ENCODE measurements at places on chromosomes 6 and 20.

DNA sequence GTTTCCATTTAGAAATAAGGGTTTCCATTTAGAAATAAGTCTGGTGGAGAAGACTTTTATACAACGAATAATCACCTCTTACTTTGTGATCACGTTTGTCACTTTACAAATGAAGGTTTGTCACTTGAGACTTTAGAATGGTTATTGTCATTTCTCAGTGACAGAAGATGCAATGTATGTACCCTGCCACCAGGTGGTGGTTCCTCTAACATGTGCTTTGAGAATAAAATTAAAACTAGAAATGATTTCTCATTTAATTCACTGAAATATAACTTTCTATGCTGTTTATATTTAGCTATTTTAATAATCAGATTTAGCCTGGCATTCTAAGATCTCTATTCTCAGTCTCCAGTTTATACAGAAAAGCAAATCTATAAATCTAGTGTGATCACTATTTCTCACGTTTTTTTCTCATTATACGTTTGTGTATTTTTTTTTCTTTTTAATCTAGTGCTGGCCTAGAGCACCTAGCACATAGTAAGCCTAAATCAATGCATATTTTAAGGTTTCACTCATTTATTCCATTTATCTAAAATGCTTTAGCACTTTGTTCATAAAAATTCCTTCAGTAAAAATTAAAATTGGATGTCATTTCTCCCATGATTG is 57.4 kb upstream of the TFAP2D start:
- peak; percentile 12 for DNase-seq

DNA sequence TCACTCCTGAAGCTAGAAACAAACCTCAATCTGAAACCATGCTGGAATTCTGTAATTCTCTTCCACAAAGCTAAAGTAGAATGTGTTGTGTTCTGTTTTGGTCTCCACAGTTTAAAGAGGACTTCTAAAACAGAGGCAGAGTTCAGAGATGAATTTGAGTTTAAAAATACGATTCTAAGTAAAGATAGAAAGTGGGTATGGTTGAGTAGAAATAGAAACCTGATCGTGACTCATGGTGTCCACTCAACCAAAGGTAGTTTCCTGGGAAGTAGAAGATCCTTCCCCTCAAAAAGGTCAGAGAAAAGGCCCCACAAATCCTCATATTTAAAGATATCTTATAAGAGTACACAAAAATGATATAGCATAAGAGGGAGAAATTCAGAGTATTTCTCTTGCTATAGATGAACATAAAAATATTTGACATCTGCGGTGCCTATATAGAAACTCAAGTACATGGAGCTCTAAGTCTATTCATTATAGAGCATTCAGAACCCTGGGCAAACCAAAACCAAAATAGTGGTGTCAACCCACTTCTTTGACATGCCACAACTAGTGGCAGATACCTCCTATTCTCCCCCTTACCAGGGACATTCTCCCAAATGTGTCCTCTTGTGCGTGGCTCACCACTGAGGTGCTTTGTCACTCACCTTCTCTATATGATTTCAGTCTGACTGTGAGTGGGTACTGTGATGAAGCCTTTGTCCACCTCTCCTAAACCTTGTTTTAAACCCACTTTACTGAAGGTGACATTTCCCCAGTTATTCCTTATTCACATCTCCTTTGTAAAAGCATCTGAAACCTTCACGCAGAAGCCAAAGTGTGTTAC is 84.5 kb downstream of the PLCB1 start:
- DNase-seq: no peak

DNA sequence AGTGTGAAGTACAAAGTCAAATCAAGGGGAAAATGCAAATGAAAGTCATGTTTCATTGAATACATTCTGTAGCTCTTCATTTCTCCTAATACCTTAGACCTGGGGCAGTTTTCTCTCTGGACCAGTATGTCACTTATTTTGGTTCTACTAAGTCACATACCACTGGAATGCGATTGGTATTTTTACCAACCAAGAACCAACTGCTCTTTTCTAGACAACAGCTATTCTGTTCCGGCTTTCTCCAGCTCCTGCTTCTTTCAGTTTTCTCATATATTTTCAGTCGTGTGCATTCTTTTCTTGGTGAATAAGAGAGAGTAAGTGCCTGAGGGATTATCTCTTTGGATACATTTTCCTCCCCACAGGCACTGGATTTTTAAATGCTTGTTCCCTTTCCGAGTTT is 39.2 kb upstream of the SPACA1 start:
- DNase-seq: no peak

DNA sequence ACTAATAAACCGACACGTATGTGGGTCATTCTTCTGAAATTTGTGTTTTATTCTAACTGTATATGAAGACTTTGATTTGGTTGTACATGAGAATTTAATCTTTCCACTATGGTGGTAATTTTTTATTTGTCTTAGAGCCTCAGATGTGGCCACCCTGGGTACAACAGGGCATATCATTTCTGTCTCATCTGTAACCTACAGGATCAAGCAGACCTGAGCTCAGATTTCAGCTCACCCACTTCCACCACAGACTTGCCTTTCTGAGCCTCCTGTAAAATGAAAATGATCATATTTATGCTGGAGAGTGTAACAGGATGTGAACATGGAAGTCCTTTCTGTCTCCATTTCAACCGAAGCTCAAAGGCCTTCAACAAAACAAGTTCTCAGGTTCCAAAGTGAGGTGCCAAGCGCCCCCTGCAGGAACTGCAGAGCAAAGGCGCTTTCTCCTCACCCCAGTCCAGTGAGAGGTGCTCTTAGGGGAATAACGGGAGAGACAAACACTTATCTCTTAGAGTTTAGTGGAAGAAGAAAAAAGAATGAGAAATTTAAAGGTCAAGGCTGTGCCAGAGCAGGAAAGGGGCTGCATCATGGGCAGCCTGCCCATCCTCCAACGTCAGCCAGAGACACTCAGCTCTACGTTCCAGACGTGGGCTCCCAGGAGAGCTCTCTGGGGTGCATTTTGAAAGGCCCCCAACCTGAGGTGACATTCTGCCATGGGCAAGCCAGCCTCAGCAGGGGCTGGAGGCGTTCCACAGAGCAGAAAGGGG is 23.0 kb upstream of the CD24 start:
- DNase-seq: peak; percentile 66

- no peak for DNase-seq
Measured at GRCh38 chr20:15623215-15623614, 950.0 kb downstream of the KIF16B start.

DNA sequence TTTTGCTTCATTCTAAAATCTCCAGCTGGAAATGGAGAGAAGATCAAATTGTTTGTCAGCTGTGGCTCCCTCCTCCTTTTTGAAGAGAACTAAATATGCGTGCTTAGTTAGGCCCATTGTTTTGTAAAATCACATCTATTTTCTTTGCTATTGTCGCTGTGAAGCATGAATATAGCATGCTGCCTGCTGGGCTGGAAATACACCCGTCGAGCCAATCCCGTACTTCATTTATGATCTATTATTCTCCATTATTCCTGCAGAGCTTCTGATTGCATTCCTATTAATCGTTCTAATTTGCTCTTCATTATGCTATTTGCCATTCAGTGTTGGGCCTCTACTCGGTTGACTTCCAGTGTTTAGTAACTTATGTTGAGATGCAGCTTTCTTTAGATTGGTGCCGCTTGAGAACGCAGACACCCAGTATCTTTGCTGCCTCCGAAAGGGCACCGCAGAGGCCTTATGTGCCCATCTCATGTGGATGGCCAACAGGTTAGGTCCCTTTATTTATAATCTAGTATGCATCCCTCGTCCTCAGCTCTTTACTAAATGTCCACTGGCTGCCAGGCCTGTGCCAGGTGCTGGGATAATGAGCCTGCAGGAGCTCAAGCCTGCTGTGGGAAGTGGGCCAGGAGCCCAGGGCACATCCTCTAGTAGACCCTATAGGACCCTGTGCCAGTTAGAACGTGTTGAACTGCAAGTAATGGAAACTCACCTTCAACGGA is 45.6 kb downstream of the FAM50B start:
- no peak for DNase-seq

DNA sequence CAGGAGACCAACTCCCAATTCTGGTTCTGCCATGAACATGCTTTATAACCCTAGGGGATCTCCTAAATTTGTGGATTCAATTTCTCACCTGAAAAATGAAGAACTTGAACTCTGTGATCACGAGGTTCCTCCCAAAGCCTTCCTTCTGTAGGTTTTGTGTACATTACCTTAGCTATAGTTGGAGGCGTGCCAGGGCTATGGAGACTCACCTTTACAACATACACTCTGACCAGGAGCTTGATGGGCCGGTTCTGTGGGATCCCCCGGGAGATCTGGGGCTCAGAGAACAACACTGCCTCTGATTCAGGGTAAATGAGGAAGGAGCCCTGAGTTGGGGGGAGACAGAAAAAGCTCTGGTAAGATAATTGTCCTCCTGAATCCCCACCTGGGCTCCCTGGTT is 34.1 kb downstream of the ERGIC3 start:
- no peak for DNase-seq

DNA sequence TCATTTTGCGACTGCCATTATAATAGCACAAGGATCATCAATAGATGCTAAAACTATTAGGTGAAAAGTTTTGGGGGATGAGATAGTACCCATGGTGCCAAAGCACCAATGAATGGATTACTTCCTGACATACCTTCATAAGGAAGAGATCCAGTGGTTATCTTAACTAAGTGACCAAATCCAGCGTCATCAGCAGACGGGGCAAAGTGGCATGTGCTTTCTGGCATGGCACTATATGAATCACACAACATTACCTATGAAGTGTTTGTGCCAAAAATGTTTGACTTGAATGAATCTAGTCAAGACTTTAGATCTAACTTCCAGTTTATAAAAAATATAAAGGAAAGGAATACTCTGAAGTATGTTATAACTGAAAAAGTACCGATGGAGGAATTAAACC is 10.8 kb downstream of the TRIM26 start:
- no peak for DNase-seq

DNA sequence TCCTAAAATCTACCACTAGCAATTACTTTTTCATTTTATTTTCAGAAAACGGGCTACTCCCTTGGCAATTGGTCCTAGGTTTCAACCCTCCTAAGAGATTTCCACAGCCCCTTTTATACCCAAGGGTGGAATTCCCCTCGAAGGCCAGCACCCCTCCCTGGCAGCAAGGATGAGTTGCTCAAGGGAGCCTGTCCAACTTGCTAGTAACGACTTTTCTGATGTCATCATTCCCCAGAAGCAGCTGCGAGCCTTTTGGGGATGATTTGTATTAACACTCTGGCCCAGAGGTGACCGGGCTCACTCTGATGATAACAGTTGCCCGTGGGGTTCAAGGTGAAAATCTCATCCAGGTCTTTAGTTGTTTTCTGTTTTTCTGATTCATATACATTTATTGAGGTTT is 30.7 kb upstream of the NAA20 start:
- DNase-seq: peak; percentile 77

DNA sequence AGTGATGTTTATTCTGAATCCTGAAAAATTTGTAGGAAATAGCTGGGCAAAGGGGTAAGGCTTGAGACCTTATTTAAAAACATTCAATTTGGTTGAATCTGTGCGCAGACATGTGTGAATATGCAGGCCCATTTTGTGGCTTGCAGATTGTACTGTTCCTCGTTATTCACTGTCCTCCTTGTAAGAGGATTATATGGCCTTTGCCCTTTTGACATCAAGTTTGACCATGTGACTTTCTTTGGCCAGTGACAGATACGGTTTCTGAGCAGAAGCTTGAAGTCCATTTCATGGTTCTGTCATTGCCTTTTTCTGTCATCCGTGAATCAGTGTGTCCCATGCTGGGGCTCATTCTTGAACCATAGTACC is 13.4 kb downstream of the AFDN start:
- no peak for DNase-seq

DNA sequence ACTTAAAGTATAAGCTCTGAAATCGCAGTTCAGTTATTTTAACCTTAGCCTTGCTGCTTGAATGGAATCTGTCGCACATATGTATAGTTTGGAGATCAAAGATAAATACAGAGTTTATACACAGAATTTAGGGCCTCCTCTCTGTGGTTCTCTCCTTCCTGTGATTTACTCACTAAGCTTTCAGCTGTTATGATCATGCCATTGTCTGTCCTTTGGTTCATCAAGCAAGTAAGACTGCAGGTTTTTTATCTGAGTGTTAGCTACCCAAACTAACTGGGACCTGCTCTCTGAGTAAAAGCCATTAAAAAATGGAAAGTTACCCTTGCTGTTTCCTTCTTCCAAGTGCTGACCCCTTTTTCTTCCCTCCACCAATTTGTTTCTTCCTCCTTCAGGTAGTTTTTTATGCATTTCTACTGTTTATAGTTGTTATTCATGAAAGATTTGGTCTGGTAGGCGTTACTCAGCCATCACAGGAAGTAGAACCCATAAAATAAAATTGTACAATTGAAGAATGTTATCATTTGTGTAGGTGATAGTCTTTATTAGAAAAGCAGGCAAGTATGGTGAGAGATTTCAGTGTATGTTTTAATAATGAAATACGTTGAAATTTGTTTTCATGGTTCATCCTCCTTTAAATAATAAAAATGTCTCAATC is 33.7 kb upstream of the SUMO4 start:
- DNase-seq: no peak

GRCh38 chr20:3461211-3461771 is 9.5 kb upstream of the ATRN start:
- peak; percentile 35 for DNase-seq

GRCh38 chr6:2812695-2813094 is 29.0 kb downstream of the SERPINB1 start:
- DNase-seq: no peak

GRCh38 chr6:88426005-88426404 is 259.9 kb upstream of the CNR1 start:
- DNase-seq: no peak

DNA sequence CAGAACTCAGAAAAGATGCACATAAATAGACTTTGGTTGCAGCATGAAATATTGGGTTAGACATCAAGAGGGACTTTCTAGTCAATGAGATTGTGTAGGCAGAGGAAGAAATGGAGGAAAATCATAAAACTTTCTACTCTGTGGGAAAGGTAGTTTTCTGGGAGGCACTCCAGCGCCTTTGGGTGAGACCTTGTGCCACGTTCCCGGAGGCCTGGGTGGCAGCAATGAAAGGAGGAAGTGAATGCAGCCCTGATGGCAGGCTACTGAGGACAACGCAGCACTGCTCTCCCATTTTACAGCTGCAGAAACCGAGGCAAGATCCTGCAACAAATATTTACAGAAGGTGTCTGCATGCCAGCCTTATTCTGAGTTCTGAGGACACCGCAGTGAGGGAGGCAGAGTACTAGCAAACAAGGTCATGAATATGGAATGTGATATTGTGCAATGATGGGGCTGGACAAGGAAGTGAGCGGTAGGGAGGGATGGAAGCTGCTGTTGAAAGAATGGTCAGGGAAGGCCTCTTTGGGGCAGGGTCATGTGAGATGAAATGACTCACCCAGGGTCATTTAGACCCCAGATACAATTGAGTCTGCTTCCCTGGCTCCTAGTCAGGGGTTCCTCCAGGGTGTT is 159.1 kb downstream of the TFAP2C start:
- peak; percentile 100 for DNase-seq

Measured in fibroblast of mammary gland (primary cell).